ENCODE measurements at places on chromosomes 2 and 18.

DNA sequence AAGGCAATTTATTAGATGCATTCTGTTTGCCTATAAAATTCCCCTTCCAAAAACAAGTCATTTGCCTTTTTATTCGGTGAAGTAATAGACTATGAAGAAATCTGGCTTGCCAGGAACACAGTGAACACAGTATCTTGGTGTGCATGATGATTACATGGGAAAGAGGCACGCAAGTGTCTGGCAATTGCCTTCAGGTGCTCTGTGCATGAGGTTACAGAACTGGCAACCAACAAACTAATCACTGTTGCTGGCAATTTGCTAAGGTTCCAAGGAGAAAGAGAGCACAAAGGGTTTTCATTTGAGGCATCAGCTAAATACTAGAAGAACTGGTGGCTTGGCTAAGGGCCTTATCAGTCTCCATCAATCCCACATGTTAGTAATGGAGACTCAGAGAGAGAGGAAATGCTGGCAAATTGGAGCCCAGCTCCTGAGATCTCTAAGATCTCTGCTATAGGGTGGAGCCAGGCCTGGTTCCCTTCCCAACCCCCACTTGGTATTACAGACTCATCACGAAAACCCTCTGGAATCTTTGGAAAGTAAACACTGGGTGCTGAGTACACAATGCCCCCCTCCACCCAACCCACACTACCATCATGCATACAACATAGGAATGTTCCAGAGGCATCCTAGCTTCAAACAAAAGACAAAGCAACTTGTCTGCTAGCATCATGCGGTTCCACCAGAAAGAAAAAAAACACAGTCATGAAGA lies 10.4 kb downstream of the RNF152 start:
- no peak for DNase-seq

GRCh38 chr18:48142994-48143393 lies 212.5 kb upstream of the SMAD2 start:
- DNase-seq: no peak

GRCh38 chr2:54207666-54208195 lies 48.3 kb downstream of the TSPYL6 start:
- no peak for DNase-seq

GRCh38 chr18:70559446-70559845 lies 270.6 kb downstream of the SOCS6 start:
- DNase-seq: no peak

DNA sequence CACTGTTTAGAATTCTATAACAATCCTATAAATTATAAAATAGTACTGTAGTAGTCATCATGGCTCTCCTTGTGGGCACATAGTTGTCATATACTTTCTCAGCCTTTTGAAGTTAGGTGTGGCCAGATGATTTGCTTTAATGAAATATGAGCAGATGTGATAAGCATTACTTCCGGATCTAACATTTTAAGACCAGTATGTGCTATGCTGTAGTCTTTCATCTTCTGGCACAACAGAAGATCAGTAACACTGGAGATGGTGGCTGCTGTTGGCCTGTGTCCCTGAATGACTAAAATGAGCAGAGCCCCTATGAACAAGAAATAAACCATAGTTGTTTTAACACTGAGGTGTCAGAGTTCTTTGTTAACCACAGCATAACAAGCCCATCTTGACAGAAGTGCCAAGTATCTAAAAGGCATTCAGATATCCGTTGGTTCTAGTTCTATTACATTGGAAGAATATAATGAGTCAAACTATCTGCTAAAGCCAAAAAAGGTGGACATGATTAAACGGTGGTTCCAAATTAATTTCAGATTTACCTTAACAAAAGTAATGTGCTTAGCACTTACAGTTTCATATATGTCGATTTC lies 6.3 kb downstream of the MEX3C start:
- DNase-seq: peak; percentile 21

DNA sequence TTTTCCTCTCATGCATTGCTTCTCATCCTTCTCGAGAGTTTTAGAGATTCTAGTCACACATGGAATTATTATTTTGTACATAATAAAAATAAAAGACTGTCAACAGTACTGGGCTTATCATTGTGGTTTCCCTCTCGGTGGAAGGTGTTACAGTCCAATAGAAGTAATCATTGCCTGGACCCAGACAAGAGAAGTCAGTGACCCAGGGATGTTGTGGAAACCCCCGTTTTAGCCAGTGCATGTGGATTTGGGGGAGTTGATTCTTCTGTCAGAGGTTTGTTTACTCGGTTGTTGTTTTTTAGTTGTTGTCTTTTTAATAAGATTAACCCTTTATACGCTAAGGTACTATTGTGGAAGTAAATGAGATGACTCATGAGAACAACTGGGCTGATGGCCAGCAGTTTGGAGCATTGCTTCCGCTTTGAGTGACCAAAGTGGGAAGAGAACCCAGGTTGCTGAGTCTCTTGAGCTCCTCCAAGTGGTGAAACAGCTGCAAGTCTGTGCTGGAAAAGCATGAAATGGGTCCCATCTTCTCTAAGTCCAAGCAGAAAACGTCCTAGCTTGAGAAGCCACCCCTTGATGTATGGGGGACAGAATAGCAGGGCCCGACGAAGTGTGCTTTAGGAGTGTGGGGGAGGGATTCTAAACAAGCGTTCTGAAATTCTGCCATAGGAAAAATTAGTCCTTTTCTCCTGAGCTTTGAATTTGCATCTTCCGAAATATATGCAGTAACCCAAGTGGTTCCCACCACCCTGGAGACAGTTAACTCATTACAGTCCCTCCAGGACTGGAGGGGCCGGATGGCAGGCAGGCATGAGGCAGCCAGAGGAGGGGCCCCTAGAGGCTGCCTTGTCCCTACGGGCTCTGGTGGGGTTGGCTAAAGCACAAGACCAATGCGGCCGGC lies 61.8 kb upstream of the GPR45 start:
- DNase-seq: no peak

- DNase-seq: no peak
Measured at GRCh38 chr2:57372237-57372984, 674.2 kb upstream of the VRK2 start.

DNA sequence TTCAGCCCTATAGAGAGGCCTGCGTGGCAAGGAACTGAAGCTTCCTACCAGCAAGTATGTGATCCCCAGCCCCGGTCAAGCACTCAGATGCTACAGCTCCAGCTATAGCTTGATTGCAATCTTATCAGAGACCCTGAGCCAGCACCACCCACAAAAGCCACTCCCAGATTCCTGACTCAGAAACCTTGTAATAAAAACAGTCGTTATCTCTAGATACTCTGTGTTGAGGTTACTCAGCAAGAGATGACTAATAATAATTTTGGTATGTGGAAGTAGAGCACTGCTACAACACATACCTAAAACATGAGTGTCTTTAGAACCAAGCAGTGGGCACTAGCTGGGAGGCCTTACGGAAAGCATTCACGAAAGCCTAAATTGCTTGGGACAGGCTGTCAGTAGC lies 216.9 kb downstream of the UXS1 start:
- DNase-seq: no peak

DNA sequence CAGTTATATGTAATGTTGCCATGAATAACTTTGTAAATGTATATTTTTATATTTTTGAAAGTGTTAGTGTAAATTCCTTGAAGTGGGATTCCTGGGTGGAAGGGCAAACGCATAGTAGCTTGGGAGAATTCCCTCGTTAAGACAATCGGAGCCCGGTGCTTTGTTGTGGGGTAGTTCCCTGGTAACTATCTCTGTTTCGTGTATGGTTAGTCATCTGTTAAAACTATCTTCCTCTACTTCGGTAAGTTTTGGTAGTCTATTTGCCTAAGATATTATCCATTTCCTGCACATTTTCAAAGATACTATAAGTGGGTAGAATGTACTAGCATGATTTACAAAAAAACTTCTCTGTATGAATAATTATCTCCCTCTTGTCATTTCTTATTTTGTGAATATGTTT lies 113.8 kb upstream of the NRXN1 start:
- DNase-seq: no peak

DNA sequence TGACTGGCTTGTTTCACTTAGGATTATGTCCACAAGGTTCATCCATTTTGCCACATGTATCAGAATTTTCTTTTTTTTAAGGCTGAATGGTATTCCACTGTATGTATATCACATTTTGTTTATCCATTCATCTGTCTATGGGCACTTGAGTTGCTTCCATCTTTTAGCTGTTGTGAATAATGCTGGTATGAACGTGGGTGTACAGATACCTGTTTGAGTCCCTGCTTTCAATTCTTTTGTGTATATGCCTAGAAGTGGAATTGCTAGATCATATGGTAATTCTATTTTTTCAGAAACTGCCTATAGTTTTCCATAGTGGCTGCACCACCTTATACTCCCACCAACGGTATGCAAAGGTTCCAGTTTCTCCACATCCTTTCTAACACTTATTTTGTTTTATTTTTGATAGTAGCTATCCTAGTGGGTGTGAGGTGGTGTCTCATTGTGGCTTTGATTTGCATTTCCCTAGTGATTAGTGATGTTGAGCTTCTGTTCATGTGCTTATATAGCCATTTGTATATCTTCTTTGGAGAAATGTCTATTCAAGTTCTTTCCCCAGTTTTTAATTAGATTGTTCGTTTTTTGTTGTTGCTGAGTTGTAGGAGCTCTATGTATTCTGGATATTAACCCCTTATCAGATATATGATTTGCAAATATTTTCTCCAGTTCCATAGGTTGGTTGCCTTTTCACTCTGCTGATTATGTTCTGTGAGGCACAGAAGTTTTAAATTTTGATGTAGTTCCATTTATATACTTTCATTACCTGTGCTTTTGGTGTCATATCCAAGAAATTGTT lies 40.7 kb downstream of the TTC39C start:
- no peak for DNase-seq

DNA sequence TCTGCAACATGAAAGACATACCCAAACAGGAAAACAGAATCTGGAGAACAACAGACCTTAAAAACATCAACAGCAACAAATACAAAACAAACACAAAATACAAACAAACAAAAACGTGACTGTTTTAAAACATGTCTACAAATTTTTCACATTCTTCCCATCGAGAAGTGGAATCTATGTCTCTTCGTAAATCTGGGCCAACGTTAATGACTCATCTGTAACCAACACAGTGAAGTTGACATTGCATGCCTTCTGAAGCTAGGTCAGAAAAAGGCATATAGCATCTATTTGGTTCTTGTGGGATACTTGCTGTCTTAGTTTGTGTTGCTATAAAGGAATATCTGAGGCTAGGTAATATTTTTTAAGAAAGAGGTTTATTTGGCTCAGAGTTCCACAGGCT lies 269.0 kb upstream of the FBXO11 start:
- DNase-seq: no peak

DNA sequence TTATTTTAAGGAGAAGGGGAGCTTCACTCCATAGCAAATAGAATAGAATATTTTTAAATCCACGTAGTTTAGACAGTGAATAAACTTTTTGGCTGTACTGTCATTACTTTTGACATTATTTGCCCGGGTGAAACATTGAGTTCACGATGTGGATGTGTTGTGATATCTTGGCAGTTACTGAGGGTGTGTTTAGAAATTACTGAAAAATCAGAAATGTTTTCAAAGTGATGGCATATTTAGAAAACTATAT lies 769 bp upstream of the FAM98A start:
- DNase-seq: no peak

GRCh38 chr2:149465873-149466272 lies 121.7 kb downstream of the MMADHC start:
- DNase-seq: no peak

GRCh38 chr2:170098626-170099312 lies 79.2 kb upstream of the MYO3B start:
- DNase-seq: no peak

- no peak for DNase-seq
Measured at GRCh38 chr2:36173760-36174404, 181.7 kb upstream of the CRIM1 start.

DNA sequence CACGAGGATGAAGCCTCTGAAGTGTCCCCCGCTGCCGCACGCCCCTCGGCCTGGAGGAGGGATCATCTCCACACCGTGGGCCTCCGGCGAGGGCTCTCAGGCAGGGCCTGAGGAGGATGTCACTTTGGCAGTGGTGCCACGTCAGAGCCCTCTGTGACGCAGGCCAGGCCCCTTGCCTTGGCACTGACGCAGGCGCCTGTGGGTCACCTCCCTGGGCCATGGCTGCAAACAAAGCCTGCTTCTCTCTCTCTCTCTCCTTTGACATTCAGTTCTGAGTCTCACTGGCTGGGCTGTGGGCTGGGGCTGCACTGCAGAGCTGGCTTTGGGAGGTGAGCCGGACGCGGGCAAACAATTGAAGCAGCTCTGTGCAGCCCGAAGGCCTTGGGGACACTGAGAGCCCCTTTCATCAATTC lies 273.7 kb downstream of the TWIST2 start:
- no peak for DNase-seq

DNA sequence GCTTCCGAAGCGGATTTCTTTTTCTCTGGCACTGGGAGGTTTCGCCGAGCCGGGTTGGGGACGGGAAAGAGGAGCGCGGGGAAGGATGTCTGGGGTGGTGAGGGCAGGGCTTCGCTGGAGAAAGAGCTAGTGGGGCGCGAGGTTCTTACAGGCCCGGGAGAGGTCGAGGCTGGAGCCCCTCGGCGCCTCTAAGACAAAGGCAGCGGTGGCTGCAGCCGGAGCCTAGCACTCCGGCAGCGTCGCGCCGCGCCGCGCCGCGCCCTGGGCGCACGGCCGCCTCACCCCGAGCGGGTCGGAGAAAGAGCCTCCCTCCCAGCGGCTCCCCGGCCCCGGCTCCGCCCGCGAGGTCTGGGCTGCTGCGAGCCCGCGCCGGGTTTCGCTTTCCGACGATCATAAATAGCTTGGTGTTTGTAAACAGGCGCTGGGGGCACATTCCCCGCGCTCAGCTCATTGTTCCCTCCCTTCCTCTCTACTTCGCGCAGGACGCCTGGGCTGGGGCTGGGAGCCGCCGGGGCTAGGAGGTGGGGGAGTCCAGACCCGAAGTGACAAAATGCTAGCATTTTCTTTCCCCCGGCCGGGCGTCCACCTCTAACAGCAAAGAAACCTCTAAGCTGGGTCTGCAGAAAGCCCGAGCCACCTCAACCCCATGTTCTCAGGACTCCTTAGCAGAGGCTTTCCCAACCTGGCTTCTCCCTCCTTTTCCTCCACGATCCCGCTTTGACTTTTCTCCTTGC lies 813 bp upstream of the MEIS1 start:
- no peak for DNase-seq

GRCh38 chr2:120441744-120442471 lies 96.0 kb downstream of the INHBB start:
- DNase-seq: no peak

- DNase-seq: no peak
Measured at GRCh38 chr2:163878718-163879117, 142.9 kb upstream of the FIGN start.

DNA sequence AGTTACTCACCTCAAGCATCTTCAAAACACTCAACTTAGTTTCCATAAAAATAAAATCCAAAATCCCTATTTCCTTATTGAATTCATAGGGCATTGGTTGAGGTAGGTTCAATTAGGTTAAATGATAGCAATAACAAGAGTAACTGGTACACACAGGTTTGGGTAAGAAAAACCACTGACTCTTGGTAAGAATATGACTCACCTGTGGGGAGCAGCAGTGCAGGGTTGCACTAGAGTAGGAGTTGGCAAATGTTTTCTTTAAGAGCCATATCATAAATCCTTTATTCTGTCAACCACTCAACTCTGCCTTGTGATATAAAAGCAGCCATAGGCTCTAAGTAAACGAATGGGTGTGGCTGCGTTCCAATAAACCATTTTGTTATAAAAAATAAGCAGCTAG lies 71.4 kb upstream of the CDH20 start:
- DNase-seq: no peak

- no peak for DNase-seq
Measured at GRCh38 chr2:85288244-85288725, 39.5 kb downstream of the TGOLN2 start.

Data from effector CD4-positive, alpha-beta T cell (primary cell).